ENCODE measurements at places on chromosomes 16 and 17.

GRCh38 chr17:80980397-80981061, 11.1 kb upstream of the CHMP6 start:
- DNase-seq, result no peak

- no peak for DNase-seq
These were observed 15.0 kb downstream of the TMEM92 start for GRCh38 chr17:50289278-50289677.

GRCh38 chr16:29962344-29962994, 590 bp downstream of the TMEM219 start:
- DNase-seq, result no peak

DNA sequence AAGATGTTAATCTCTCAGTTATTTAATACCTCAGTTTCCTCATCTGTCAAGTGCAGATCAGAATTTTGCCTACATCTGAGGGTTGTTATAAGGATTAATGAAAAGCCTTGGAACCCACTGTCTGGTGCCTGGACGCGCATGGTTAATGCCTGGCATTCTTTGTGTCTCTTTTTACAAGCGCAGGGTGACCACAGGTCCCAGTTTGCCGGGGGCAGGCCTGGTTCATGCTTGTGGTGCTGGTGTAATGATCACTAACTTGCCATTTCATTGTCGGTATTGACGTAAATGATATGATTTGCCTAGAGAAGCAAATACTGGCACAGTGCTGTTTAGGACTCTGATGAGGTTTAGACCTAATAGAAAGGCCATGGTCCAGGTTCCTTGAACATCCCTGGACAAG, 23.1 kb downstream of the MRC2 start:
- DNase-seq, result no peak

GRCh38 chr16:67458121-67458641, 22.8 kb downstream of the ATP6V0D1 start:
- no peak for DNase-seq

DNA sequence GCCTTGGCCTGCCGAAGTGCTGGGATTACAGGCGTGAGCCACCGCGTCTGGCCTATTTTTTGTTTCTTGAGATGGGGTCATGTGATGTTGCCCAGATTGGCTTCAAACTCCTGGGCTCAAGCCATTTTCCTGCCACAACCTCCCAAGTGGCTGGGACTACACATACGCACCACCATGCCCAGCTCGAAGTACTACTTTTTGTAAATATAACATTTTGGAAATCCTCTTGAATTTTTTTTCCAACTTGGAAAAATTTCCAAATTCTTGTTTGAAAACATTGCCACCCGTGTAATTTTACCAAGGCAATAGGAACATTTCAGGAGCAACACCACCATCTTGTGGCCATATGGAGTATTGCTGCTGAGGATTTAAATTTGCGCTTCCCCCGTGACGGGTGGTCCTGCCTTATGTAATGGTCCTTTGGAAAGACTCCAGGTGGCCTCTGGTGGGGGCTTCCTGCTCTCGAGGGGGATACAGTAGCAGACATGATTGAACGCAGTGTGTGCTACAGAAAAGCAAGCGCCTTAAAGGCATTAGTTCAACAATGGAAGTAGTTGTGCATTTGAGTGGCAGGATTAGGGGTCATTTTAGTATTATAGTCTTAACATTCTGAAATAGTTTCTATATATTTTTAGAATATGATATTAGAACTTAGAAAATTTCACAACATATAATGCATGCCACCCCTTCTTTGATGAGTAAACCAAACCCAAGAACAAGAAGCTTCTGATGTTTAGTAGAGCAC, 8.0 kb downstream of the FLYWCH1 start:
- DNase-seq, result no peak

DNA sequence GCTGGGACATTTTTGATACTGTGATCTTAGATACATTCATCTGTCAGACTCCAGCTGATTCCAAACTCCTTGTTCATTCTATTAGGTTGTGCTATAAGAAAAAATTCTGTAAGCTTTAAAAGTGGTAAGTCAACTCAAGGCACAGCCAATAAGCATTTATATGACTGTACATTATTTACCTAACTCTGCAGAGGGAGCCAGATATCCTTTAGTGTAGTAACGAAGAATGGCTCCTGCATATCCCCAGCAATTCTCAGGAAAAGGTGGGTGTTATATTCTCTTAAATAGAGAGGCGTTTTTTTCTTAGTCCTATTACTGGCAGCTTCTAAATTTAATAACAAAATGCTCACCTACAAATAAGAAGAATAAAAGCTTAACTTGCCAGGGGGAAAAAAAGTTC, 374.3 kb upstream of the GOT2 start:
- no peak for DNase-seq

DNA sequence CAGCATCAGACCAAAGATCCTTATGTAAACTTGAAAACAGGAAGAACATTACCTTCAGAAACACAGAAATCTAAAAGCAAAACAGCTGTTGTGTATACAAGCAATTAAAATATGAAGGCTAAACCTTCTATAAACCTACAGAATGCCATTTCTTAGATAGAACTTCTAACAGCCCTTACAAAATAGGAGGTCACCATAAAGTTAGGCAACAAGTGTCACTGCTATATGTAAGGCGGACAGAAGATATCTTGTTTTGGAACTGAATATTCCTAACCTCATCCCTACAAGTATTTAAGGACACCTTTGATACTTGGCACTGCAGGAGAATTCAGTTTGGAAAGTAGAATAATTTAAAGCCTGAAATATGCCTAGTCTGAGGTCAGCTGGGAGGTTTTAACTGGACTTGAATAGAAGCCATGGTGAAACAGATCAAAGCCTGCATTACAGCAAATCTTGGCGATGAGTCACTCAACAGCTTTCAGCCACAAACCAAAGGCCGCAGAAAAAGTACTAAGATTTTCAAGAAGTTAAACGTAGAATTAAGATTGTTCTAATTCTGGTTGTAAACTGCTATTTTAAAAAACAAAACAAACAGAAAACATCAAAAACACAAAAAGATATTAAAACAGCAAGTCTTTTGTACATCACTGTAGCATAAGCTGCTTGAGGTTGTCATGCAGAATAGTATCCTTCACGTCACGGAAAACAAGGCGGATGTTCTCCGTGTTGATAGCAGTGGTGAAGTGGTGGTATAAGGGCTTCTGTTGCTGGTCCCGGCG, 42.7 kb downstream of the GNA13 start:
- peak; percentile 83 for DNase-seq

DNA sequence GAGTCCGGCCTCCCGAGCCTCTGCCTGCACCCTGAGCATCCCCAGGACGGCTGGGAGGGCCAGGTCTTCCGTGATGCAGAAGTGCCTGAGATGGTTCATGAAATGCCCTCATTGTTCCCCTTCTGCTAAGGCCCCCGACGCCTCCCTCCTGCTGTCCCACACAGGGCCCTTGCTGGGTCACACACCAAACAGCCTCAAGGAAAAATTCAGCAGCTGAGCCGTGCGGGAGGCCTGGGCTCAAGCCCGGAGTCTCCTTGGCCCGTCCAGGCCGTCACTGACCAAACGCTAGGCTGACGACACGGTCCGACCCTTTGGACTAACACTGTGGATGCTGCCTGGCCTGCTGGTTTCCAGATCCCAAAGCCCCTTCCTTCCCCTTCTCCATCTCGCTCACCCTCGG, 90.2 kb downstream of the RTN4RL1 start:
- no peak for DNase-seq

DNA sequence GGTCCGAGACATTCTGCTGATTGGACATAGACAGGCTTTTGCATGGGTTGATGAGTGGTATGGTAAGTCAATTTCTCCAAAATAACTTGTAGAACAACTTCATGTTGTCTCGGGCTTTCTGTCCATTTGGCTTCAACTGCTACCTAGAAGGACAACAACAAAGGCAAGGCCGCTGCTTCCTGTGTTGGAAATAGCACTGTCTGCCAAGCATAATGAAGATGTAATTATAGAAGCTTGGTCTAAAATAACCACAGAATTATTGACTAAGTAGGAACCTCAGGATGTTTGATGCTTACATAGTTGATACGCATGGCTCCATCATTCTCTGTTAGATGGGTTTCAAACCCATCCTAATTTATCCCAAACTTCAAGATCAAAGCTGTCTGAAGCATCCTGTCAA, 42.3 kb upstream of the NOL11 start:
- no peak for DNase-seq

- DNase-seq, result no peak
These were observed 5.0 kb upstream of the CAPN15 start for GRCh38 chr16:522320-523096.

GRCh38 chr16:31708348-31708747, 165.3 kb upstream of the ZNF267 start:
- no peak for DNase-seq

DNA sequence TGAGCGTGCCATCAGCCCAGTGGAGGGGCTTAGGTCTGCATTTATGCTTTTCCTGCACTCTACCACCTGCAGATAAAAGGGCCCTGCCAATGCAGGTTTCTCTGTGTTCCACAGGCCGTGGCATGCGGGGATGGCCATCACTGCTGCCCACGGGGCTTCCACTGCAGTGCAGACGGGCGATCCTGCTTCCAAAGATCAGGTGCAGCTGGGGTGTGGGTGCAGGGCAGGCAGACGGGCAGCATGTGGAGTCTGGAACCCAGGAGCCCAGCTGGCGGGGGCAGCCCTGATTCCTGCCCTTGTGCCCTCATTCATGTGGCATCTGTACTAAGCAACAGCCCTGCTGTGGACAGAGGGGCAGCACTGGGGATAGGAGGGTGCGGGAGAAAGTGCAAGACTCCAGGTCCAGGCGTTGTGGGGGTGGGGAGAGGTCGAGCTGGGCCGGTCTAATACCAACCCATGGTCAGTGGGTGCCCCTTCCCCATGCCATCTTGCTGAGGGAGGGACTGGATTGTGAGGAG, 4.5 kb downstream of the GRN start:
- DNase-seq, result no peak

- no peak for DNase-seq
These were observed 31.6 kb upstream of the SLC12A3 start for GRCh38 chr16:56833243-56833970.

GRCh38 chr16:67241008-67241900, 6.0 kb downstream of the FHOD1 start:
- no peak for DNase-seq

GRCh38 chr17:67125417-67125816, 81.1 kb downstream of the CACNG1 start:
- no peak for DNase-seq

DNA sequence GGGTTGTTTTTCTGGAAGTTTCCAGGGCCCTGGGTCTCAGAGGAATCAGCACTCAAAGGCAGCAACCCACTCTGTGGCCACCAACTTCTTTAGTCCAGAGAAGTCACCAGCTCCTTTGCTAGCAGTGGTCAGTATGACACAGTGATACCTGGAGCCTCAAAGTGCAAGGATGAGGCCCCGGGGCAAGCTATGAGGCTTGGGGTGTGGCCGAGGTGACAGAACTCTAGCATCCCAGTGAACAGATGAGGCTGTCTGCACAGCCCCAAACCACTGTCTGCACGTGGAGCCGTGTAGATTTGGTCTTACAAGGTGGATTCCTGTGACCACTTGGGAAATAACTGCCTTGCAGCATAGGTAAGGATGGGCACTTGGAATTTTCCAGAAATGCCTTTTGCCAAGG, 24.9 kb downstream of the TEKT5 start:
- DNase-seq, result no peak

DNA sequence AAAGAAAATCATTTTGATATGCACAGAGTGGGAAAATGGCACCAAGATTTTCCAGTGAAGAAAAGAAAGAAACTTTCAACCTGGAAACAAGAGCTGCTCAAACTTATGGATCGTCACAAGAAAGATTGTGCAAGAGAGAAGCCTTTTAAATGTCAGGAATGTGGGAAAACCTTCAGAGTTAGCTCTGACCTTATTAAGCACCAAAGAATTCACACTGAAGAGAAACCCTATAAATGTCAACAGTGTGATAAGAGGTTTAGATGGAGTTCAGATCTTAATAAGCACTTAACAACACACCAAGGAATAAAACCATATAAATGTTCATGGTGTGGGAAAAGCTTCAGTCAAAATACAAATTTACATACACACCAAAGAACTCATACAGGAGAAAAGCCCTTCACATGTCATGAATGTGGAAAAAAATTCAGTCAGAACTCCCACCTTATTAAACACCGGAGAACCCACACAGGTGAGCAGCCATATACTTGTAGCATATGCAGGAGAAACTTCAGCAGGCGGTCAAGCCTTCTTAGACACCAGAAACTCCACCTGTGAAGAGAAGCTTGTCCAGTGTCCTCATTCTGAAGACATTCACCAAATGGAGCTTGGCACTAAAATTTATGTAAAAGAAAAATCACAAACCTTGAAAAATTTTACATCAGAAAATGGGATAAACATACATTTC, 12.2 kb downstream of the ZNF75A start:
- no peak for DNase-seq

- no peak for DNase-seq
These were observed 198.0 kb downstream of the C16orf95 start for GRCh38 chr16:87119168-87119567.

DNA sequence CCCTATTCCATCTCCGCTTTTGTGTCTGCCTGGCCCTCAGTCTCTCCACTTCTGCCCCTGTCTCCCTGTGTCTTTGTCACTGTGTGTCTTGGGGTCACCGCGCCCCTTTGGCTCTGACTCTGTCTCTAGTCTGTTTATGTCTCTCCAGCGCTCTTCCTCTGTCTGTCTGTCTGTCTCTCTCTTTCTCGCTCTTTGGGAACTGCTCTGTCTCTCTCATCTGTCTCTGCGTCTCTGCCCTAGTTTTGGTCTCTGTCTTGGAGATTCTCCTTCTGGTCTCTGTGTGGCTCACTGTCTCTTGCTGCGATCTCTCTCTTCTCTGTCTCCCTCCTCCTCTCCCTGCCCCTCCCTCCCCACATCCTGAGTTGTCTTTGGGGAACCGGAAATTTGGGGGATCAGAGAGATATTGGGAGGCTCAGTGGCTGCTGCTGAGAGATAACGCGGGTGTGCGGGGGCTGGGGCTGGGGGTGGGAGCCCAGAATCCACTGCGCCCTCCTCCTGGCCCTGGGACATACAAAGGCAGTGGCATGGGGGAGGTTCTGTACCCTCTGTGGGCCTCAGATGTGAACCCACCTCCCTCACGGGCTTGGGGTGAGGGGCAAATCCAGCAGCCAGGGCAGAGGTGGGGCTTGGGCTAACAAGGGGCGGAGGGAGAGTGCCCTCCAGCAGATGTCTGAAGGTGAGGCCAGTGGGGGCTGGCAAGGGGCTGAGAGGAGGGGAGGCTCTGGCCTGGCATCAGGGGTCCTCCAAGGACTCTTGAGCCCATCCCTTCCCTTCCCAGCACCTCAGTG, 24.4 kb downstream of the LAT start:
- DNase-seq, result no peak

- no peak for DNase-seq
These were observed 19.8 kb upstream of the MAPK3 start for GRCh38 chr16:30142672-30143346.

- no peak for DNase-seq
These were observed 161.1 kb upstream of the CACNG5 start for GRCh38 chr17:66673668-66674276.

- no peak for DNase-seq
These were observed 37.7 kb downstream of the TNFRSF13B start for GRCh38 chr17:16934133-16934795.

All from retinal pigment epithelial cell (primary cell).